Stimulated activated CD4-positive, alpha-beta T cell treated with anti-CD3 and anti-CD28 coated beads, Interleukin-1b, Interleukin-23, amount 100 ng/mL, for 48 hours (primary cell): ENCODE measurements at places on chromosomes 3 and 15.

GRCh38 chr3:122183893-122184590 is 574 bp downstream of the CASR start:
- DNase-seq = no peak

GRCh38 chr3:47022641-47023071 is 43.2 kb downstream of the NBEAL2 start:
- no peak for DNase-seq

- no peak for DNase-seq
Observed at GRCh38 chr15:34708422-34708821, 46.4 kb downstream of the GJD2 start.

DNA sequence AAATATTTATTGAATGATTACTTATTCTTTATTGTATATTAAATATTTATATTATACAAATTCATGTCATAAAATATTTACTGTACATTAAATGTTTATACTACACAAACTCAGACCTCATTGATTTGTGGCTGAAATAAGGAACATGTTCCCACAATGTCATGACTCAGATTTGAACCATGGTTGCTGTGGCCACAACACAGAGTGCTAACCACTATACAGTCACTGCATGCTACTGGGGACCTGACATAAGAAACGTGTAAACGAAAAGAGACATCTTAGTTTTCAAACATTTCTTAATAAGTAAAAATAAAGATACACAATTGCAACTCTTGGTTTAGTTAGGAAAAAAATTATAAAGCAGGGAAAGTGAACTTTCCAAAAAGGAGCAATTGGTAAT is 99.1 kb upstream of the AGTR1 start:
- no peak for DNase-seq

- no peak for DNase-seq
Observed at GRCh38 chr3:129063091-129063640, 2.6 kb downstream of the GP9 start.

- peak; percentile 67 for DNase-seq
Observed at GRCh38 chr3:108914774-108915641, 38.7 kb downstream of the GUCA1C start.

DNA sequence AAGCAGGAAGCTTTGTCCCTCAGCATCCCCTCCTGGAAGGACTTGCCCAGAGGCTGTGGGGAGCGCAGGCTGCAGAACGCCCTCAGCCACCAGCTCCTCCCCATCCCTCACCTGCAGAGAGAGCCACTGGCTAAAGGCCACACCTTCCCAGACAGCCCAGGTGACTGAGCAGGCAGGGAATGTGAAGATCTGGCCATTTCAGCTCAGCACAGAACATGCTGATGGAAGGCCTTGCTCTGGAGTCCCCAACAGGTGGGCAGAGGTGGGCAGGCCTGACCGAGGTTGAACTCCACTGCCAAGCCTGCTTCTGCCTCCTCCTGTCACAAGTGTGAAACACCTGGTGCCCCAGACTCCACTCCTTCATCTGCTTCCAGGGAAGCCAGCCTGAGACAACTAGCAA is 50.7 kb upstream of the SEC61A1 start:
- no peak for DNase-seq

GRCh38 chr3:14784087-14784681 is 34.6 kb upstream of the FGD5 start:
- no peak for DNase-seq

DNA sequence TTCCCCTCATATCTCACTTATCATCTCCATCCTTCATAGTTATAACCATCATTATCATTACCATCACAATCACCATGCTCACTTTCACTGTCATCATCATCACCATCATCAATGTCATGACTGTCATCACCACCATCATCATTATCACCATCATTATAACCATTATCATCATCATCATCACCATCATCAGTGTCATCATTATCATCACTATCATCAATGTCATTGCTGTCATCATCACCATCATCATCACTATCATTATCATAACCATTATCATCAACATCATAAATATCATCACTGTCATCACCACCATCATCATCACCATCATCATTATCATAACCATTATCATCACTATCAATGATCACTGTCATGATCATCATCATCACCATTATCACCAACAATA is 44.1 kb downstream of the SSUH2 start:
- DNase-seq = no peak

GRCh38 chr3:14423197-14423743 is 20.9 kb downstream of the SLC6A6 start:
- no peak for DNase-seq

DNA sequence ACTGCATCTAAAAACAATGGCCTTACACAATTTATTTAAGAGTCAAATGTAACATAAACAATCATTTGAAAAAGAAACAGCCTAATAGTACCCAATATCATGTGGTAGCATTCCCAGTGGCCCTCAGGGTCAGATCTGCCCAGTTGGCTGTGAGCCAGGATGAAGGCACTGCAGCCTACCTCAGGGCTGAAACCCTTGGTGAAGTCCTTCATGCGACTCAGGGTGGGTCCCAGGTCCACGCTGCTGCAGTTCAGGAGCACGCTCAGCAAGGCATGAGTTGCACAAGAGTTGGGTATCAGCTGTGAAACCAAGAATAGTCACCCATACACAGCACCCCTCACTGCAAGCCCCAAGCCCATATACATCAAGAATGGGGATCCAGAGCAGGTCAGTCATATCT is 37.1 kb downstream of the SEMA3G start:
- no peak for DNase-seq

- no peak for DNase-seq
Observed at GRCh38 chr3:122562923-122563716, 980 bp downstream of the PARP9 start.

GRCh38 chr3:111695636-111696117 is 100.5 kb upstream of the ZBED2 start:
- DNase-seq = peak; percentile 27

GRCh38 chr15:69060041-69060481 is 45.6 kb downstream of the NOX5 start:
- DNase-seq = no peak

- no peak for DNase-seq
Observed at GRCh38 chr3:37892927-37893600, 31.4 kb downstream of the CTDSPL start.

- DNase-seq = no peak
Observed at GRCh38 chr3:123768480-123769355, 115.4 kb downstream of the MYLK start.

- no peak for DNase-seq
Observed at GRCh38 chr3:149809699-149810098, 3.3 kb upstream of the RNF13 start.

- DNase-seq = peak; percentile 34
Observed at GRCh38 chr15:89486726-89487050, 9.7 kb downstream of the RHCG start.

DNA sequence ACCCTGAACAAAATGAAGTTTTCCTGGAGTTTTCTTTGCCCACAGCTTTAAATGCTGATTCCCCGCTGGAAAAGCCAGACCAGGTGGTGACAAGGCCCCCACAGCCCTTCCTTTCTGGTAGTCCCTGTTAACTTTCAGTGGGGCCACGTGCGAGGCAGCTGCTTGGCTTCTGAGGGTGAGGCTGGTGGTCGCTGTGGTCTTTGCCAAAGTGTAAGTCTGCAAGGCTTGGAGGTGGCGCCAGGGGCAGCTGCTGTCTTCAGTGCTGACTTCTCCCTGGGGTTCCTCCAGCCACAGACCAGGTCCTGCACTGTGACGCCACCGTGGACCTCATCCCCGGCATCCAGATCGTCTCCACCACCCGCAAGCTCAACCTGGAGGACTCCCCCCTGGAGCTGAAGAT is 54.1 kb upstream of the TAMM41 start:
- no peak for DNase-seq

GRCh38 chr15:94804613-94805012 is 573.3 kb downstream of the MCTP2 start:
- DNase-seq = no peak

DNA sequence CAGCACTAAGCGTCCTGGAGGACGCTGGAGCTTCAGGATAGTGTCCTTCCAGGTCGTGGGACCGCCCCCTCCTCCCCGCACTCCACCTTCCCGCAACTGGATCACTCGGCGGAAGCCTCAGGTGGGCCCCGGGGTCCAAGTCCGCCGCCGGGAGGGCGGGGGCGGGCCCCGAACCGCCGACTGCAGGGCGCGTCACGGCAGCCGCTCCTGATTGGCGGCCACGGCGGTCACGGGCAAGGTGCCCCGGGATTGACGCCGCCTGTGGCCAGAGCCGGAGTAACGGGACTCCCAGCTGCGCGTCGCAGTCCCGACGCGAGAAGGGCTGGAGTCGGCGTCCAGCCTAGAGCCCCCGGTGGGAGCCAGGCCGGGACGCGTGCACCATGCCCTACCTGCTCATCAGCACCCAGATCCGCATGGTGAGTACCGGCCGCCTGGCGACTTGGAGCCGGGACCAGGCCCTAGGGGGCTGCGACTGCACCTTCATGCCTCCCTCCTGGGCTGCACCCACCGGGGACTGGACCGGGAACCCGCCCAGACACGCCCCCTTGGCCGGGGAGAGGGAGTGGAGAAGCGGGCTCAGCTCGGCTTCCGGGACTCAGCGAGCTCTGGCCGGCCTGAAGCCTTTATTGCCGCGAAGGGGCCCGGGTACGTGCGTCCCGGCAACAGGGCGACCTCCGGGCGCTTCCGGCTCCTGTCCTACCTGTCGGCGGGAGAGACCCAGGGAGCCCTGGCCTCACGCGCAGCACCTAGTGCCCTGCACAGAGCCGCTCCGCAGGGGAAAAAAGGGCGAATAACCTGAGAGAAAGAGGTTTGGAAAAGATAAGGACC is at the start of gene GCHFR:
GCHFR (plus strand) TSS at position 268 of the 828 bp plus-strand sequence; CDS start at position 381, 113 bp downstream.
- peak; percentile 69 for DNase-seq

GRCh38 chr3:174639406-174639805 is 219.7 kb upstream of the NAALADL2 start:
- DNase-seq = no peak

DNA sequence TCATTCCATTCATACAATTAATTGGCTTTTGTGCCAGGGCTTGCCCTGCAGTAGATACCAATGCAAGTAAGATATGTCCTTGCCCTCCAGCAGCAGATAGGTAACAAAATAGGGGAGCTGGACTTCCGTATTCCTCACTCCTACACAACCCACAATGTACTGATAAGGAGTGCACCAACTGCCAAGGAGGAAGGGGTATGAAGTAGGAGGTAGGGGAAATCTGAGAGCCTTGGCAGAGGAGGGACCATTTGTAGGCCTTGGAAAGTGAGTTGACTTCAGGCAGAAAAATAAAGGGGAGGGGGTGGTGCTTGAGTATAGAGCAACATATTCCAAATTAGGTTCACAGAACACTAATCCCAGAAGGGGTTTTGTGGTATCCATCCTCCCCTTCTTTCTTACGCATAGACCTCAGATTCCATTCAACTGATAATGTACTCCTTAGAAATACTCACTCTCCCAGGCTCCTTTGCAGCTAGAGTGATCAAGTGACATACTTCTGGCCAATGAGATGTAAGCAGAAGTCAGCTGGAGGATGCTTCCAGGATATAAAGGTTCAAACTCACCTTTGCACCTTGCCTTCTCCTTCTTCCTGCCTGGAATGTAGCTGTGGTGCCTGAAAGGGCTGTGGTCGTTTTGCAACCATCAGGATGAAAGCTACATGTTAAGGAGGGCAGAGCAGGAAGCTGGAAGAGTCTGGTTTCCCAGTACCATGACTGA is 127.1 kb upstream of the SMAD3 start:
- no peak for DNase-seq

GRCh38 chr3:14047841-14048240 is 76.8 kb downstream of the CHCHD4 start:
- no peak for DNase-seq

DNA sequence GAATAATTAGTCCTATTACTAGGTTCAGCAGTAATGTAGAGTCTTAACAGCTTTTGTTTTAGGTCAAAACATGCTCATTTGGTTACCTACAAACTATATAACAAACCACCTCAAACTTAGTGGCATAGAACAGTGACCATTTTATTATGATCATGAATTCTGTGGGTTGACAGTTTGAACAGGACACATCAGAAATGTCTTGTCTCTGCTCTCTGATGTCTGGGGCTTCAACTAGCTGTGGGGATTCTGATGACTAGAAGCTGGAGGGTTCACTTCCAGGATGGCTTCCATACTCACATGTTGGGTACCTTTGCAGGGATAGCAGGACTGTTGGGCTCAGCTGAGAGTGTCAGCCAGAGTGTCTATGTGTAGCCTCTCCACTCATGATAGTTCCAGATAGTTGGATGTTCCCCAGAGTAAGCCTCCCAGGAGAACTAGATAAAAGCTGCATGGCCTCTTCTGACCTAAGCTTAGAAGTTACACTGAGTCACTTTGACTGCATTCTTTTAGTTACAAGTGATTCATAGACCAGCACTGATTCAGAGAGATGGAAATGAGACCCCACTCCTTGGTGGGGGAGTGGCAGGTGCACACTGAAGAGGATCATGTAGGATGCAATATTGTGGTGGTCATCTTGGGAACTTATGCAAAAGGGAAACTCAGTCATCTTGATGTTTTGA is 32.6 kb downstream of the PLCL2 start:
- DNase-seq = peak; percentile 30

GRCh38 chr3:41320953-41321641 is 121.8 kb downstream of the CTNNB1 start:
- no peak for DNase-seq

GRCh38 chr3:7978087-7978422 is 523.6 kb upstream of the LMCD1 start:
- no peak for DNase-seq

DNA sequence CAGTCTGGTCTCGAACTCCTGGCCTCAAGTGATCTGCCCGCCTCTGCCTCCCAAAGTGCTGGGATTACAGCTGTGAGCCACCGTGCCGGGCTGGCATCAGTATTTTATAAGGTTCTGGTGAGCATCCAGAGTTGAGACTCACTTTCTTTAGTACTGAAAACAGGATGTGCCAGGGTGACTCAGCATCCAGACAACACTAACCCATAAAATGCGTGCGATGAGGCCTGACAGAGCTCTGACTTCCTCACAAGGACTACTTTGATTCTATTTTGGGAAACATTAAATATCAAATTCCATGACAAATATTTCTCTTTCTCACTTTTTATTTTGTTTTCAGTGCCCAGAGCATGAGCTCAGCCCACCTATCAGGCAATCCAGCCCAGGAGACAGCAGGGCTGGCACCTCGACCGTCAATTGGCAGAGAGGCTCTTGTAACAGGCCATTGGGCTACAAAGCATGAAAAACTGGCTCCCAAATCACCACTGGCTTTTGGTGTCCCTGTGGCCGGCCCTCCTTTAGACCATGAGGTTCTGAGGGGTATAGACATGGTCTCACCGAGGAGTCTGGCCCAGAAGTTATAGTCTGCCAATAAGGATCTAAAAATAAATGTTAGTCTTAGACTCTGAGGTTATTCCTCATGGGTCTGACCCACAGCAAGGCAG is 75.0 kb downstream of the FEM1B start:
- DNase-seq = peak; percentile 44

- DNase-seq = no peak
Observed at GRCh38 chr15:101371519-101371918, 76.5 kb upstream of the SNRPA1 start.

GRCh38 chr3:64190517-64191515 is 34.5 kb downstream of the PRICKLE2 start:
- no peak for DNase-seq
